ENCODE measurements at places on chromosomes 1 and 21. TPM values are rescaled to one million over a fixed set of nuclear protein-coding genes. Genes with fewer than 3 reads are reported as not detected.

Gene DMAP1
- total RNA-seq: 24.0 TPM

Gene GPR25
- total RNA-seq: not detected

Gene GIPC2
- under 0.01 TPM for total RNA-seq

Gene MYBPH
- total RNA-seq: not detected

Gene KDF1
- total RNA-seq: not detected

Gene HSD3B2
- not detected for total RNA-seq

Gene TMEM81
- 1.5 TPM for total RNA-seq

Gene RNF186
- not detected for total RNA-seq

Gene TMEM125
- total RNA-seq: not detected

Gene ALX3
- total RNA-seq: not detected

Gene IFNLR1
- total RNA-seq: under 0.01 TPM

Gene LCE2C
- not detected for total RNA-seq

Gene NID1
- 75.1 TPM for total RNA-seq

Gene CFAP126
- not detected for total RNA-seq

Gene NLRP3
- 0.34 TPM for total RNA-seq

Gene CELA3B
- not detected for total RNA-seq

Gene LENEP
- 1.7 TPM for total RNA-seq
